ENCODE measurements at places on chromosomes 16 and 17. TPM values are rescaled to one million over a fixed set of nuclear protein-coding genes. Genes with fewer than 3 reads are reported as not detected.

Gene CCL17
- not detected for total RNA-seq

Gene TAT
- total RNA-seq, result not detected

DNA sequence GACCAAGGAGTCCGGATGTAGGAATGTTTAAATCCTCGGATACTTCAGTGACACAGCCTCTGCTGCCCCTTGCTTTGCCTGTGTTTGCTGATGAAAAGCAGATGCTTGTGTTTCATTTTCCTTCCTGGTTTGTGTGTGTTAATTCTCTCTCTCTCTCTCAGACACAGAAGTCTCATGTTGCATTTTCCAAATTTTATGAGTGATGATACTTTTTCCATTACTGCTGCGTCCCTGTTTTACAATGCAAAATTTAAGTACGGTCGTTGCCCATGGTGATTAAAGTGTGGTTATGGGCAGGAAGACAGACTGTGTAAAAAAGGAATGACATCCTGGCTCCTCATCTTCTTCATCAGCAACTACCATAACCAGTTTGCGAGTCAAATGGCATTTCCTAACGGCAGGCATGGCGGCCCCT is 5.7 kb downstream of the RMI2 start:
- peak; percentile 86 for DNase-seq

Gene WNK4
- total RNA-seq, result 0.45 TPM

- peak; percentile 98 for DNase-seq
Measured at GRCh38 chr17:59093702-59094231, 12.9 kb downstream of the TRIM37 start.

Gene DRC3
- total RNA-seq, result 1.8 TPM

GRCh38 chr16:22764662-22765327 is 49.2 kb upstream of the HS3ST2 start:
- DNase-seq, result no peak

GRCh38 chr16:71781741-71782140 is 26.9 kb downstream of the AP1G1 start:
- DNase-seq, result peak; percentile 18

Gene C17orf100
- total RNA-seq, result 0.63 TPM

DNA sequence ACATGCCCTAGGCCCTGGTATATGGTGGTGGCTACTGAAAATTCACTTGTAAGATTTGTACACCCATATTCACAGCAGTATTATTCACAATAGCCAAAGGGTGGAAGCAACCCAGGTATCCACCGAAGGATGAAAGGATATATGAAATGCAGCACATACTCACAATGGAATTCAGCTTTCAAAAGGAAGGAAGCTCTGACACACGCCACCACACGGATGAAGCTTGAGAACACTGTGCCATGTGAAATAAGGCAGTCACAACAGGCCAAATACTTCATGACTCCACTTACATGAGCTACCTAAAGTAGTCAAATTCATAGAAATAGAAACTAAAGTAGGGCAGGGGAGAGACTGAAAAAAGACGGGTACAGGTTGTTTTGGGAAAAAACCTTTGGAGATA is 2.9 kb downstream of the XPO6 start:
- DNase-seq, result no peak

- no peak for DNase-seq
Measured at GRCh38 chr16:52727441-52727840, 180.5 kb upstream of the TOX3 start.

GRCh38 chr17:76904116-76904515 is 35.9 kb downstream of the MGAT5B start:
- DNase-seq, result no peak

Gene PIMREG
- 0.90 TPM for total RNA-seq

Gene TNFRSF13B
- not detected for total RNA-seq

GRCh38 chr16:50408001-50408561 is 39.3 kb upstream of the BRD7 start:
- no peak for DNase-seq

Measured in fibroblast of the aortic adventitia (primary cell).